ENCODE measurements at places on chromosomes 3 and 15.

DNA sequence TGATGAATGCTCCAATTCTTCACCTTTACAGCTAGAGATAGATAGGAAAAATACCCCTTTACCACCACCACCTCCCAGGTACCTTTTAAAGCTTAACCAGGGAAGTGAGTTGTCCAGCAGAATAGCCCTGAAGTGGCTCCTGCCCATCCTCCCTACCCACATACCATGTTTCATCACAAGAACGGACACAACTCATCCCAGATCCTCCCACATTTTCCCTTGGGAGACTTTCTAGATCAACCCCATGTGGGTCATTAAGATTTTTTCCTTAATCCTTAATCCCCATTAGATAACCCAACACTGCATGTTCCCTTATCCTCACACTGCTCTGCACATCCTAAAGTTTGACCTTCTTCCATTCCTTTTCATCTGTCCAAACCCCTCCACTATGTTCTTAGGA, 69.3 kb downstream of the CHST2 start:
- DNase-seq, result no peak

DNA sequence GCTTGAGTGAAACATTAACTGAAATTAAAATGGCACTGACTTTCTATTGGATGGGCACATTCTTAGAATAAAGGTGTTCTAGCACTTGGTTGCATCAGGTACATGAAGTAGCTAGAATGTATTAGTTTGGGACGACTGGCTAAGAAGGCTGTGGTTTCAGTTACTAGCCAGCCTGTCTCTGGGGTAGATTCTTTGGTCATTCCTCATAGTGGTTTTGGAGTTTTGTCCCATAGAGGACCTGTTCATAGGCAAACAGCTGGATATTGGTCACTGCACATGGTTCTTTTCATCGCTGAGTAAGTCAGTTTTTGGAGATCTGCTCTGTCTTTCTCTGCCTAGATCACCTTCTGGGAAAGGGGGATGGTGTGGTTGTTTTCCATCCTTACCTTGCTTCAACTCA, 55.3 kb downstream of the ADAMTSL3 start:
- no peak for DNase-seq

- DNase-seq, result no peak
Measured at GRCh38 chr3:67620869-67621268, 33.5 kb downstream of the SUCLG2 start.

DNA sequence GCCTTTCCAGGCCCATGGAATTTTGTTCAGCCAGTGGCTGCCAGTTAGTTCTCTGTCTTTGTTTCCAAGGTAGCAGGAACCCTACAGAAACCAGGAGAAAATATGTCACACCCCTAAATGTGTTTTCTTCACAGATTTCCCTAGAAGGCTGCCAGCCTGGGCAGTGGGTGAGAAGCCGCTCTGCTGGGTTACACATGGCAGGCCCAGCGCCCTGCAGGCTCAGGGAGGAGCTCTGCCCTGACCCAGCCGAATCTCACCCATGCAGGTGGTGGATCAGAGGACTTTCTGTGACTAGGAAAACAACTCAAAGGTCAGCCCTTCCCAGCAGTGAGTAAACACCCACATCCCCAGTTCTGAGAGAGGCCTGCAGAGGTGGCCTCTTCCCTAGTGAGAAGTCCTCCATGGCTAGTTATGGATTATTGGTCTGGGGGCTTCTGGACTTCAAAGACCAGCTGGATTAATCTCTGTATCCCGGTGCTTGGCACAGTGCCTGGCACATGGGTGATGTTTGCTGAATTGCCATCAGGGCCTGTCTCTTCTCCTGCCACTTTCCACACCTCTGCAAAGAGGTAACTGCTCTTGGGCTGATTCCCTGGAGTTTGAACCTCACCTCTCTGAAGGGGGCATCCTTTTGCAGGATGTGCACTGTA, 34.7 kb upstream of the BDH1 start:
- no peak for DNase-seq

- no peak for DNase-seq
Measured at GRCh38 chr3:174477491-174477890, 381.6 kb upstream of the NAALADL2 start.

DNA sequence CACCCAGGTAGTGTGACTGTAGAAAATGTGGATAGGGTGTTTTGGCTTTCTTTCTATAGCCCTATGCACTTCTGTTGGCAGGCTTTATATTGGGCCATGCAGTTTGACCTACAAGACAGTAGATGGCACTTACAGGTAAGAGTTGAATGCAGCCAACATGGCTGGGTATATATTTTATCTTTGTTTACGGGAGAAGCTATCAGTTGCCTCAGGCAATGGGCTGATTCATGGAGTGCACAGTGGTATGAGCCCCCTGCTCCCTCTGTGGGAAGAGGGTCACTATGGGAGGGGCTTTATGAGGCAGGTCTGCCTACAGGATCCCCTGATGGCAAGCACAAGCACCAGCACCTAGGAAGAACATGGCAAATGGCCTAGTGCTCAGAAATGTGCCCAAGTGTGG, 301.2 kb upstream of the CDIN1 start:
- DNase-seq, result no peak

Measured in activated naive CD8-positive, alpha-beta T cell treated with anti-CD3 and anti-CD28 coated beads, Interleukin-2, amount 10 ng/mL, durations not matched to agents 7 days and 5 days (primary cell).